ENCODE measurements at places on chromosomes 2 and 18.

DNA sequence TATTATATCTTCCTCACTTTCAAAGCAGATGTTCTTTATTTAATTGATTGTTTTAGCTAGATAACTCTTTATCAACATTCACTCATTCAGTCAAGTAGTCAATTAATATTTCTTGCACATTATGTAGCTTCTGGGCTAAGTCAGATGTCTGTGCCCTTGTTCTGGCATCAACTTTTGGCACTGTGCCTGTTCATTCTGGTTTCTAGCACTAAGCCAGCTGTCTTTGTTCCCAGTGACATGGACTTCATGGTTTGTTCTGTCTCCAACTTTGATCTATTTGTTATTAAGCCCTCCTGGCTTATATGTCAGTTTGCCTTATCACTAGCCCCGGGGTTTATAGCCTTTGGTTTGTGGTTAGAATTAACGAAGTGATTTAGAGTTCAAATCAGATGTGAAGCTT lies 247.9 kb upstream of the SYT4 start:
- no peak for DNase-seq

- no peak for DNase-seq
Observed at GRCh38 chr2:211730215-211730614, 808.4 kb downstream of the ERBB4 start.

DNA sequence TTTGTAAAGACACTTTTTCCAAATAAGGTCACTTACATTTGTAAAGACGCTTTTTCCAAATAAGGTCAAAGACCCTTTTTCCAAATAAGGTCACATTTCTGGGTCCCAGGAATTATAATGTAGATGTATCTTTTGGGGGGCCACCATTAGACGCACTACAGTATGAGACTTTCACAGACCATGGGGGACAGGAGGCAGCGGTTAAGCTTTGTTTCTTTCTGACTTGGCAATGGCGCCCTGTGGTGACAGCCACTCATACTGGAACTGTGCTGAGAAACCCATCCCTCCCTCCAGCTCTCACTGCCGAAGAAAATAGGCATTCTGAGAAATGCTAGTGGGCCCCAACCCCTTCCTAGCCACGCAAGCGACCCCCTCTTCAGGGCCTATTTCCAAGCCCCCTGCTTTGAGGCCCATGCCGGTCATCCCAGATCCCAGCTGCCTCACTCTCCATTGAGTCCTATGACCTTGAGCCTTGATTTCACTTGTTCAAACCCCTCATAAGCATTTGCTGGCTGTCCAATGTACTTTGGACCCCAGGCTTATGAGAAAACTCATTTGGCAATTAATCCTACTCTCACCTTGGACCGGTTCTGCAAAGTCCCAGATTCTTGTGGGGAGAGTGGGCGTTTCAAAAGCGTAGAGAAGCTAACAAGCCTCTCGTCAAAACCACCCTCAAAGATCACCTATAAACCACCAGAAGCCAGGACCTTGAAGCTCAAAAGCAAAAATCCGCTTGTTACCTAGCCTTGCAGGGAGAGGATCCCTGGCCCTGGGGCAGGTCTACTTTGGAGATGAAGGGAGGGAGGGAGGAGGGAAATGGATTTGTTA lies 11.3 kb upstream of the SPATA3 start:
- no peak for DNase-seq

- no peak for DNase-seq
Observed at GRCh38 chr2:128362889-128363228, 44.2 kb upstream of the HS6ST1 start.

DNA sequence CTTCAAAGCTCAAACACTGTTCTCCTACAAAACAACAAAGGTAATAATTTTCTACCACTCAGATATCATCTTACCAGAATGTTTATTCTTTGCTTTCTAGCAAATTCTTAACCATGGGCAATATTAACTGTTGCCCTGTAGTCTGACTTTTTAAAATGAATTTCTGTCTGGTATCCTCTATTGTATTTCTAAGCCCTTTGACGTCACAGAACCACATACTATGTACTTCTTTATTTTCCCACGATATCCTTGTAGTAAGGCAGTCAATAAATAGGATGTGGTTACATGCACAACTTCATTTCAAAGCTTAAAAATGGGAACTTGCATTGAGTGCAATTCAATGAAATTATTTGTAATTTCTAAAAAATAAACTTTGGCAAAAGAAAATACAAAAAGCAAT lies 58.7 kb downstream of the THADA start:
- DNase-seq, result no peak

DNA sequence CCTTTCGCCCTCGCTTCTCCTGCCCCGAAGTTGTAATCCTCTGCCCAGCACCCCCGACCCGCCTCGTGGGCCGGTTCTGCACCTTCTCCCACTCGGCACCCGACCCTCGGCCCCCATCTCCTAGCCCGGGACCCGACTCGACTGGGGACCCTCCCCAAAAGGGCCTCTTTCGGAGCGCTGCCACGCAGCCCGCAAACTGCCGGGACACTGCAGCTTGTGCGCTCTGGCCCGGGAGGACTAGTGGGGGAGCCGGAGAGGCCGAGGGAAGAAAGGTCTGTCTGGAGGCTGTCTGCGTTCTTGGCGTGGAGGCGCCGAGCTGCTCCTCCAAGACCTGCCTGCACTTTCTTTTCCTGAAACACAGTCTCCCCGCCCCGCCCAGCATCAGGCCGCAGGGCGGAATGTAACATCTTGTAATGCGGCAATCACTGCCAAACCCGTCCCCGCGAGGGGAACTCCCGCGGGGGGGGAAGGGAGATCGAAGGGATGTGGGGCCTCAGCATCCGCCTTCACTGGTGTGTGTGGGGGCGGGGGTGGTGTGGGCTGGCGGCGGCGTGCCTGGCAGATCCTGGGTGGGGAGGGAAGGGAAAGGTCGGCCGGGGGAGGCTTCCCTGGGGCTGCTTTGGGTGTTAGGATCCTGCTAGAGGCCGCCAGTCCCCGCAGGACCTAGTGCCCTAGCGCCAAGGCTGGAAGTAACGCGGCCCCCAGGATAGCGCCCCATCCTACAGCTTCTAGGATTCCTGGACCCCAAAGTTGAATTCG lies 7.4 kb downstream of the DLX2 start:
- peak; percentile 76 for DNase-seq

DNA sequence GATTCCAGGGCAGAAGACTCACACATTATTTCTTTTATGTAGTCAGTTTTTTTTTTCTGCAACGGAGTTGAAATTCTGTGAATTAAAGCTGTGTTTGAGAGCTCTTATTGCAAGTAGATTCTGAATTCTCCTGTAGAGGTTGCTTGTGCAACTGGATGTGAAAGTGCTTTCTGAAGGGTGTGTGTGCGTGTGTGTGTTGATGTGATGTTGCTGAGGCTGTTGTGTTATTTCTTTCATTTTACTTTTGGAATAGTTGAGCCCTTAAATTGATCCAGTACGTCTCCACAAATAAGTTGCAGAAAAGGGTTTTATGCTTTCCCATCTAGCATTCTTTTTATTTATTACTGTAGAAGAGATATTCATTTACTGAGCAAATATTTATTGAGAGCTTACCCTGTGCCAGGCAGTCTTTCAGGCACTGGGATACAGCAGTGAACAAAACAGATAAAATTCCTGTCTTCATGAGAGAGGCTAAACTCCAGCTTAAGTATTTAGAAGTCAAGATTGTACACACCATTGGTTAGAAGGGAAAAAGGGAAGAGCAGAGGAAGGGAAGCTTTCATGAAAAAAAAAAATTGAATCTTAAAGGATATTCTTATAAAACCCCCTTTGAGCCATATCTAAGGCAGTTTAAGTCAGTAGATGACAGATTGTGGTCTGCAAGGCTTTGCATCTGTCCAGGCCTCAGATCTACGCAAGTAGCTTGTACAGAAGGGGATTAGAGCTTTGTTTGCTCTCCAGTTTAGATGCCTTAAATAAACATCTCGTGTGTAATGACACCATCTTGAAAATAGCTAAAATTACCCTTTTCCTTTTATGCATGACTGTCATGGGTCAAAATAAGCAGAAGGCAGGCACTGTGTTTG lies 58.2 kb downstream of the MYO1B start:
- no peak for DNase-seq

DNA sequence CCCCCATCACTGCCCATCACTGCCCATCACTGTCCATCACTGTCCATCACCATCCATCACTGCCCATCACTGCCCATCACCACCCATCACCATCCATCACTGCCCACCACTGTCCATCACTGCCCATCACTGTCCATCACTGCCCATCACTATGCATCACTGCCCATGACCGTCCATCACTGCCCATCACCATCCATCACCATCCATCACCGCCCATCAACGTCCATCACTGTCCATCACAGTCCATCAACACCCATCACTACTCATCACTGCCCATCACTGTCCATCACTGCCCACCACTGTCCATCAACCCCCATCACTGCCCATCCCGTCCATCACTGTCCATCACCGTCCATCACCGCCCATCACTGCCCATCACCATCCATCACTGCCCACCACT lies 57.8 kb upstream of the OTOS start:
- no peak for DNase-seq

DNA sequence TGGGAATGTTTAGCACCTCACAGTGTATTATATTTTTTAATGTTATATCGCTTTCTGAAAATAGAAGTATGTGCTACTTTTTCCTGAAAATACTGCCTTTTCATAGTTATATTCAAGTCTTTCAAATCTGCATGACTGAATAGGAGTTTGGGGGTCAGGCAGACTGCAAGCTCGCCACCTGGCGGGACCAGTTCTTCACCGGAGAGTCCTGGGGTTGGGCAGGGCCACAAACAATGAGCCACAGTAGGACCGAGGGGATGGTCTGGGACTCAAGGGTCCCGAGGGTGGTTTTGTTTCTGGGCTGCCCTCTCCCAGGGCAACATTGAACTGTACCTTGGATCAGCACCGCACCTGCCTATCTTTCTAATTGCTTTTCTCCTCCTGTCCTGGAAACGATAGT lies 70.6 kb downstream of the VWA3B start:
- DNase-seq, result no peak

DNA sequence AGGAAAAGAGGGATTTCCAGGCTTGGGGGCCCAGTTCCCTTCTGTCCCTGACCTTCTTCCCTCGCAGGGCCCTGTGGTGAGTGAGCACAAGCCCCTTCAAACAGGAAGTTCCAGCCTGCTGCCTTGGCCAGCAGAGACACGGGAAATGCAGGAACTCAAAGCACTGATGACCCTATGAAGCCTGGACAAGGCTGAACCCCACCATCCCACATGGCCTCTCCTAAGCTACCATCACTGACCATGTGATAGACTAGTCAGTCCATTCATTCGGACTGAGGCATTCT lies 196.4 kb downstream of the TNS1 start:
- no peak for DNase-seq
